AG09319 (cell line): ENCODE measurements at places on chromosomes 6 and 20.
A peak's percentile ranks its signal among the peaks of the same experiment; 100 is the strongest.

GRCh38 chr6:139355172-139355571, 19.3 kb downstream of the CITED2 start:
- DNase-seq: no peak

- DNase-seq: no peak
Observed at GRCh38 chr6:26122402-26122792, 35.2 kb downstream of the HFE start.

DNA sequence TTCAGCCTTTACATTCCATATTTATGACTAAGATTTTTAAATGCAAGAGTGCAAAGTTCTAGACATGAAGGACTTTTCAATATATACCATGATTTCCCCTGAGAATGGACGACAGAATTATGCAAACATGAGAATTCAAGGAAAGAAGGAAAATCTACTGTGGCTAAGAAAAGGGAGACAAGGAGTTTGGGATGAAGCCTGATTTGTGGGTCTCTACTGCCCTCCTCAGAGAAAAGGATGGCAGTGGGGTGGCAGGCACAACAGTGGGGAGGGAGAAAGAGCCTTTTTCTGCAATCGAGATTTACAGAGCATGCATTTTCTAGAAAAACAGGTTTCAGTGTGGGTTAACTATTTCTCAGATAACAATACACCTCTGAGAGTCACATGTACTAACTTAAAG, 466.9 kb upstream of the NRSN1 start:
- peak; percentile 7 for DNase-seq

DNA sequence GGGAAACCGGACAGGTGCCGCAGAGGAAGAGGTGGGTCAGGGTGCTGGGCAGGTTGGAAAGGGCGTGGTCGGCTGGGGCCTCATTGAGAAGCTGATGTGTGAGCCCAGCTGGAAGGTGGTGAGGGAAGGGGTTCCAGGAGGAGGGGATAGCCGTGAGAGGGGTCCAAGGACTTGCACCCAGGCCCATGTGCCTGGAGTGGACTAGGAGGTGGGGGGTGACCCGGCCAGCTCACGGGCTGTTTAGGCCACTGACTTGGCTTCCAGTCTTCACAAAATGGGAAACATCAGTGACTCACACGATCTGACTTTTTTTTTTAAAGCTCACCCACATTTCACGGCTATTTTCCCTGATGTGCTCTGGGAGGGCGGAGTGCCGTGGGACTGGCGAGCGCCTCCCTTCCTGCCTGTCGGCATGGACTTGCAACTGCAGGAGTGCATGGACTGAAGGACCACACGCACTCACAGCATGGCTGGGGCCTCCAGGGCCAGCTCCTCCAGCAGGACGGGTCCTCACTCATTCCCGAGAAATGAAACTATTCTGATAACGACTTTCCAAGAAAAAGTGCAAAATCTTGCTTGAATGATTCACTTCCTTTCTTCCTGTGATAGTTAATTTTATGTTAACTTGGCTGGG, 13.5 kb upstream of the PDE10A start:
- no peak for DNase-seq

- DNase-seq: peak; percentile 79
Observed at GRCh38 chr20:11890331-11891076, 27.2 kb upstream of the BTBD3 start.

DNA sequence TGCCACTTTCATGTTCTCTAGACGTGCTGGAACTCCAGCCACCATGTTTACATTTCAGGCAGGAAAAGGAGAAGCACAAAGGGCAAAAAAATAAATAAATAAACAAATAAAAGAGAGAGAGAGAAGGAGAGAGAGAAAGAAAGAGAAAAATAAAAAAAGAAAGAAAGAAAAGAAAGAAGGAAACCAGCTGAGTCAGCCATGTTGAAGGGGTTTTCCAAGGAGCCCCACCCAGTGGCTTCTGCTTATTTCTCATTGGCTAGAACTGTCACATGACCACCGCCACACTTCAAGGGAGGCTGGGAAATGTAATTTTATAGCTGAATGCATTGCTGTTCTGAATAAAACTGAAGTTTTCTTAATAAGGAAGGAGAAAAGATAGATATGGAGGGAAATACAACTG, 71.1 kb downstream of the BFSP1 start:
- DNase-seq: no peak

DNA sequence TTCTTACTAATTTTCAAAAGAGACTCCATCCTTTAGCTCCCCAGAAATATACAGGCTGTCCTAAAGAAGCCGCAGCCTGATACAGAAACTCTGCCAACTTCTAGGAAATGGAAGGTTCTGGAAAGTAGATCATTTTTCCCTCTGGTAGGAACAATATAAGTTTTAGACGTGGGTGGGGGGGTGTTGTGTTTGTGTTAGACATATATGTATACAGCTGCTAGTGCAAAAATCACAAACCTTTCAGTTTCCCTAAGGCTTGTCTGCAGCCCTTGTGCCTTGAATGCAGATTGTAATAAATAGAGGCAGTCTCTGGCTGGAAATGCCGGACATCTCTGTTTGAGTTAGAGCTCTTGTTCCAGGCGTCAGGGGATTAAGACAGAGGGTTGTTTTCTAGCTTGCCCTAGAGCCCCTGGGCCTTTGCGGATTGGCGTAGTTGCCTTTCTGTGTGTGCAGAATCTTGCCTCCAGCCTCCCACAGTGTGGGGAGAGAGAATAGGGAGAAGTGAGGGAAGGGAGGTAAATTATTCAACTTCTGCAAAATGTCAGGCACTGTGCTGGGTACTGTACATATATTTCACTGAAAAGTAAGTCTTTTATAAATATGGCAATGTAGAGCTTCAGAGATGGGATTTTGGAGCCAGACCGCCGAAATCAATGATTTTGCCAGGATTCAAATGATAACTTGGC, 269.7 kb downstream of the PRL start:
- no peak for DNase-seq

DNA sequence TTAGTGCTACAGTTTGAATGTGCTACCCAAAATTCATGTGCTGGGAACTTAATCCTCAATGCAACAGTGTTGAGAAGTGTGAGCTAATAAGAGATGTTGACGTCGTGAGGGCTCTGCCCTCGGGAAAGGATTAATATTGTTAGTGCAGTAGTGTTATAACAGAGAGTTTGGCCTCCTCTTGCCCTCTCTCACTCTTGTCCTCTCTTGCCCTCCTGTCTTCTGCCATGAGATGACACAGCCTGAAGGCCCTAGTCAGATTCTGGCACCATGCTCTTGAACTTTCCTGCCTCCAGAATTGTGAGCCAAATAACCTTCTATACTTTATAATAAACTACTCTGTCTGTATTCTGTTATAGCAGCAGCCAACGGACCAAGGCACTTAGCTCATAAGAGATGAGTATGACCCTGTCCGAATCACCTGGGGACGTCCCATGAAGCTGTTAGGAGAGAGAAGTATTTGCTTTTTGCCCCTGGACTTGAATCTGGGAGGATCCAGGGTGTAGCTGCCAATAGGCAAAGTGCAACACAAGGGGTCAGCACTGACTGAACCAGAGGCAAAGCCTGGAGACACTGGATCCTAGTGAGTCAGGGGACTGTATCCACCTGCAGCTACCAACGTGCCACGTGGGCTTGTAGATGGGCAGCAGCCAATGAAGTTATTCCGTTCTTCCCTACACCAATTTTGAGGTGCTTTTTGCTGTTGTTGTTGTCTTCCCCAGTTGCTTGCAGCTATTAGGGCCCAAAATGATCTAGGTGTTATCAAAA, 233.7 kb downstream of the THBS2 start:
- no peak for DNase-seq
